ENCODE measurements at places on chromosomes 13 and 19.

DNA sequence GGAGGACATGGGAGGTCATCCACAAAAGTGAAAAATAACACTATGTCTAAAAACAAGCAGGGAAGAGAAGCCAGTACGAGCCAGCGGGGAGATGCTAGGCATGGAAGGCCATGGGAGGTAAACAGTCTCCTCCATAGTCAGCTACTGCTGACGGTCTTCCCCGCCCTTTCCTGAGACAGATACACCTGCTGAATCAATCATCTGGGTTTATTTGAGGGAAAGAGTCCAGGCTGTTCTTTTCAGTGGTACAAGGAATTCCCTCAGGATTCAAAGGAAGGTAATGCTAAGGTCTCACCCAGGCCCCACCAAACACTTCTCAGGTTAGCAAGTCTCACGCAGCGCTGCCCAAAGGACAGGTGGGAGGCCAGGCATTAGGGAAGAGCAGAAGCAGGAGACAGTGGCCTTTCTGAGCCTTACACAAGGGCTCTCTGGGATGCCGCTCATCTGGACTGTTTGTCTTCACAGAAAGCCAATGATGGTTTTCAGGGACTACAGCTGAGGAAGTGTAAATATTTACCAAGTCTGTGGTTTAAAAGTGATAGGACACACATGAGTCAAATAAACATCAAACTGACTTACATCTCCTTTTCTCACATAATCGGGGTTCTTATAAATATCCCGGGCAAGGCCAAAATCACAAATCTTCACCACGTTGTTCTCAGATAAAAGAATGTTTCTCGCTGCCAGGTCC, 173.9 kb downstream of the FLT1 start:
- no peak for DNase-seq

GRCh38 chr13:100608906-100609305, 20.3 kb upstream of the GGACT start:
- no peak for DNase-seq

GRCh38 chr19:39126312-39127187, 964 bp downstream of the PAK4 start:
- no peak for DNase-seq

- DNase-seq: no peak
Measured at GRCh38 chr19:35519291-35519690, 5.8 kb upstream of the DMKN start.

- DNase-seq: no peak
Measured at GRCh38 chr13:41370736-41371135, 59.7 kb downstream of the NAA16 start.

DNA sequence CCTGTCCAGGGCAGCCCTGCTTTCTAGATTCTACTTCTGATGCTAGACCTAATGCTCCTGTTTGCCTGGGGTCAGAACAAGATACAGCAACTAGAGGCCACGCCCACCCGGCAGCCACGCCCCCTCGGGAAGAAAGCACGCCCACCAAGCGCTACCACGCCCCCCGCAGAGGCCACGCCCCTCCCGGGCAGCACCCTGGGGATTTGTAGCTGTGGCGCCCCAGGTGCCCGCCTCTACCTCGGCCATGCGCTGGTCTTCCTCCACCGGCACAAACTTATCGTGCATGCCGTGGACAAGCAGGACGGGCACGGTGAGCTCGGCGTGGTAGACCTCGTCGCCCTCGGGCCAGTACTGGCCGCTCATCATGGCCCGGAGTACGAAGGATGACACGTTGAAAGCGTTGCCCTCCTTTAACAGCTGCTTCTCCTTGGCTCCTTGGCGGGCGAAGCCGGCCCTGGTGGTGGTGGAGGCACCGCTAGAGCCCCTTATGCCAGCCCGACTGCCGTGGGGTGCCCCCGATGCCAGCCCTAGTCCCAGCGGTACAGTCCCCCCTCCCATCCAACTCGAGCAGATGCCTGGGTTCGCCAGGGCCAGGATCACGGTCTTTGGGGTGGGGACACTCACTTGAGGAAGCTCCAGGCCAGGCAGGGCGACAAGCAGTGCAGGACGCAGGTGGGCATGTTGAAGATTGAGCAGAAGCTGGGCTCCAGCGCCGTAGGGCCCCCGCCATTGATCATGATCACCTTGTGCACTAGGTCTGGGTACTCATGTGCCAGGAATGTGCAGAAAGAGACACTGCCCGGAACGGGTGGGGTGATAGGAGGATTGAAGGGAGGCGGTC, 9.0 kb downstream of the ABHD8 start:
- peak; percentile 76 for DNase-seq

DNA sequence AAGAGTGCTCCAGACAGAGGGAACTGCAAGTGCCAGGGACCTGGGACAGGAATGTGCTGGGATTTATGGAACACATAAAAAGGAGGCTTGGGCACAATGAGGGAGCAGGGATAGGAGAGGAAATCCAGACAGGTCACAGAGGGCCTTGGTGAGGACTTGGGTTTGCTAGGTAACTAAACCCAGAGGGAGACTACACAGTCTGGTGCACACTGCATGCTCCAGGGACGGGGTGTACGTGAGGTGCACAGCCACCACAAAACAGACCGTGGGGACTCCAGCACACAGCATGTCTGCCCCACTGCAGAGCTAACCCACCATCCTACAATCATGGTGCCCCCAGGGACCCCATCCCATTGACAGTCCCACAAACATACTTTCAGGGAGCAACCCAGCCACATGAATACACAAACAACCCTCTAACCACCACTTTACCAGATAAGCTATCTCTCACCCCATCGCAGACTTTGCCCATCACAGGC, 5.5 kb upstream of the ZFP36 start:
- no peak for DNase-seq

GRCh38 chr13:30047154-30047874, 196.9 kb upstream of the UBL3 start:
- no peak for DNase-seq

GRCh38 chr19:9741476-9742171, 26.9 kb downstream of the ZNF846 start:
- DNase-seq: no peak

- DNase-seq: peak; percentile 59
Measured at GRCh38 chr13:27432611-27433210, 8.3 kb downstream of the GTF3A start.

DNA sequence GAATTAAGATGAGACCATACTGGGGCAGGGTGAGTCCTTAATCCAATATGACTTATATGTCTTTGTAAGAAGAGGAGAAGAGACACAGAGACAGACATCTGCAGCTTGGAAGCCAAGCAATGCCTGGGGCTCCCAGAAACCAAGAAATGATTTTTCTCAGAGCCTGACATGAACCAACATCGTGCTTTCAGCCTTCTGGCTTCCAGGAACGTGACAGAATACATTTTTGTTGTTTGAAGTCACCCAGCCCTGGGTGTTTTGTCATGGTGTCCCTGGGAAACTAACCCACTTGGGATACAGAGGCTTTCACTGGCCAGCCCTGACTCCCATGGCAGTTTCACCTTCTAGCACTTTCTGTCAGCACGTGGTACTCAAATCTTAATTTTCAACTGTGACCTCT, 95.3 kb upstream of the SLC10A2 start:
- DNase-seq: no peak
